ENCODE measurements at places on chromosomes 12 and 14. TPM values are rescaled to one million over a fixed set of nuclear protein-coding genes. Genes with fewer than 3 reads are reported as not detected.

The SDR9C7 gene
- total RNA-seq, result not detected

The CPM gene
- total RNA-seq, result 1.8 TPM

The NAA25 gene
- 31.0 TPM for total RNA-seq

The CFAP73 gene
- not detected for total RNA-seq

The RNU4-1 gene
- total RNA-seq, result 2,065 TPM

The SLCO1B1 gene
- total RNA-seq, result not detected

The CLECL1 gene
- 2.9 TPM for total RNA-seq

The SIX6 gene
- total RNA-seq, result not detected

The PSME2 gene
- total RNA-seq, result 167 TPM

The HOXC10 gene
- 0.30 TPM for total RNA-seq

DNA sequence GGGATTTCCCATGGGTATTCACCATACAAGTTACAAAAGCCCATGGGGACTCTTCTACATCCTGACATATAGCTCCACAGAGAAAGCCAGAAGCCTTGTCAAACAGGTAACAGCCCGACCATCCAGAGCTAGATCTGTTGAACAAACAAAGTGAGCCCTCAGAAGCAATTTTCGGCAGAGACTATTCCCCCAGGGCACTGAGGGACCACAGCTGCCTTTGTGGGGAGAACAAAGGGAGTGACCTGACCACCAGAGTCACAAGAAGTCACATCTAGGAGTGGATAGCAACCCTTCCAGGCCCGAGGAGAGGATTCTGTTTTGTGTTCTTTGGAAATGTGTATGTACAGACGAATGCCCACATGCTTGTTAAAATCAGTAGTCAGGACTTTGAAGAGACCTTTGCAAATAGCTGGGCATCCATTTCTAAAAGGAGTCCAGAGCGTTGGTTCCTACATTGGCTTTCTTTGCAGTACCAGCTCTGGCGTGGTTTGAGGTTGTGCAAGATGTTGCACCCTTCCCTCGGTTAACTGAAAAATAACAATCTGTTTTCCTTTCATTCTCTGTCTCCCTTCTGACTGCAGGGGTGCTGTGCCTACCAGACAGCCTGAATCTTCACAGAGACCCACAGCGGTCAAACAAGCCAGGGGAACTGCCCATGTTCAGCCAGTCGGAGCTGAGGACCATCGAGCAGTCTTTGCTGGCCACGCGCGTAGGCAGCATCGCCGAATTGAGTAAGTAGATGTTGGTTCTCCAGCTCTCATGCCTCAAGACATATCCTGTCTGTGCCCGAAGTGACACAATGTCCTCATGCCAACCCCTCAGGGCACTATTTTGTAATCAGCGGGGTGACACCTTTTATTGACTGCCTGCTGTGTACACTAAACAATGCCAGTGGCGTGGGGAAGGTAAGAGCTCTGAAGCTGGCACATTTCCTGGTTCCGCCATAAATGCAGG lies 165.4 kb upstream of the PWP1 start:
- no peak for DNase-seq

DNA sequence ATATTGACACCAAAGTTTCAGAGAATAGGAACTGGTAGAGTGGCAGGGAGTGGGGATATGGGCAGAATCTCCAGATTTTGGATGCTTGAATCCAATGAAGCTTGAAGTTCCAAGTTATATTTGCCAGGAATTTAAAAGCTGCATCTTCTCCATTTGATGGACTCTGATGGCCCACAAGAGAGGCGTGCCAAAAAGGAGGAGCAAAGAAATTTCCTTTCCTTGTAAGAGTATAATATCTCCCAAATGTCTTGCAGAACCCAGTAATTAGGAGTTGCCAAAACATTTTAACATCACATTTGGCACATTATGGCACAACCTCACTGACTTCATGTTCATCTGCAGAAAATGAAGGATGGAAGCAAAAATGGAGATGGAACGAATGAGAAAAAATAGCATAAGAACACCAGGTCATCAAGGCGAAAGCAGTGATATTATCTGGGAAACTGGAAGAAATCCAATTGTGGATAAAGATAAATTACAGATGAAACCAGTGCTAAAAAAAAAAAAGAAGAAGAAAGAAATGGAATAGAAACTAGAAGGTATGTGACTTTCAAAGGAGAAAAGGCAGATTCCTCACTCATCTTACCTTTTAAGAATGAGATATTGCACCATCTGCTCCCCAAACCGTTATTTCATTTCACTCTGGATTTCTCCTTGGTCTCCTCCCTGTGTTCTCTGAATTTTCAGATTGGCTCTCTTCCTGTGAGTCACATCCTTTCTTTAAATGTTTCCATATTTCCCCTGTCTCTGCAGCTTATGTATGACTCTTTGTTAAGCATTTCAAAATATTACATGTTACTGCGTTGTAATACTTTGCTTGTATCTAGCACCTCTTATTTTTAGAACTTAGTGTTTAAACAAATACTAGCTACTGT lies 13.5 kb upstream of the FLRT2 start:
- DNase-seq, result no peak

GRCh38 chr14:96662116-96662970 lies 134.8 kb upstream of the VRK1 start:
- DNase-seq, result no peak

- no peak for DNase-seq
Measured at GRCh38 chr14:61421212-61421923, 100.0 kb downstream of the PRKCH start.

GRCh38 chr14:23095196-23096108 lies at the start of gene C14orf119:
Gene C14orf119, plus strand, starts transcription at chr14:23095505. Its CDS starts 2,154 bp downstream, at chr14:23097659.
- DNase-seq, result peak; percentile 100

- DNase-seq, result no peak
Measured at GRCh38 chr14:28756884-28757570, 9.6 kb upstream of the FOXG1 start.

DNA sequence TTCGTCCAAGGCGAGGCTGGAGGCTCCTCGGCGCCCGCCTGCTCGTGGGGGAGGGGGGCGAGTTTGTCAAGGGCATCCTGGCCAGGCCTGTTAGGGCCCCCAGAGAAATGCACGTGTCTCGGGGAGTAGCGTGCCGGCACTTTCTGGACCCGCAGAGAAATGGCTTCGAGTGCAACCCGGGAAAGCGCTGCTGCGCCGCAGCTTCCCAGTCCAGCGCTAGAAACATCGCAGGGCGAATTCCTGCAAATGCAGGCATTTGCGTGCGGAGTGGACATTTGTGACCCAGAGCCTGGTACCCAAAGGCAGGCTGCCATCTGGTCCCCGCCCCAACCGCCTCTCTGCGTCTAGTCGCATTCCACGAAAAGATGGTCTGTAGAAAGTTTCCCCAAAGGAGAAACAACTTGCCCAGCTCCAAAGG lies 756 bp downstream of the LGR5 start:
- no peak for DNase-seq

- DNase-seq, result no peak
Measured at GRCh38 chr14:100017553-100017952, 47.7 kb upstream of the EVL start.

DNA sequence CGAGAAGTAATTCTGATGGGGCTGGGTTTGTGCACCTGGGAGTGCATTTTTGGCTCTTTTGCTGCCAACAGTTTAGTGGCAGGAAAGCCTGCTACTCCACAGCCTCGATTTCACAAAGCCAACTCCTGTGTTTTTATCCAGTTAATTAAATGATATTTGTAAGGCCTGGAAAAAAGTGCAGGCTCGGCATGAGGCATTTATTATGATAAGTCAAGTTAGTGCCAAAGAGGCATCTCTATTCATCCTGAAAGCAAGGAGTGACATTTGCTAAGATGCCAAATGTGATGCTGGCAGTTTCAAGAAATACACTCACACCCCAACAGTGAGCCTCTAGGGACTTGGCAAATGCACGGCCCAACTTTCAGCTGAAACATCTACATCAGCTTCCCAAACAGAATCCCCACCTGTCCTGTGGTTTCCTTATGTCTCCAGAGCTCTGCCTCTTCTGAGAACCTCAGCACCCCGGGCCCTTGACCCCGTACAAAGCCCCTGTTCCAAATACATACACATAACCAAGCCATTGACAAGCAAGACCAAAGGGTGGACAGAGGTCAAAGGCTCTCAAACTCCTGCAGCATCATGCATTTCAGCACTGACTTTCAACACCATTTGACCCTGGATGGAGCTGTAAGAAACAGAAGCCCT lies 955.1 kb upstream of the TMEM132C start:
- no peak for DNase-seq

GRCh38 chr14:64038841-64039542 lies 186.2 kb downstream of the SYNE2 start:
- no peak for DNase-seq

- DNase-seq, result no peak
Measured at GRCh38 chr14:37369425-37369824, 171.7 kb downstream of the MIPOL1 start.

DNA sequence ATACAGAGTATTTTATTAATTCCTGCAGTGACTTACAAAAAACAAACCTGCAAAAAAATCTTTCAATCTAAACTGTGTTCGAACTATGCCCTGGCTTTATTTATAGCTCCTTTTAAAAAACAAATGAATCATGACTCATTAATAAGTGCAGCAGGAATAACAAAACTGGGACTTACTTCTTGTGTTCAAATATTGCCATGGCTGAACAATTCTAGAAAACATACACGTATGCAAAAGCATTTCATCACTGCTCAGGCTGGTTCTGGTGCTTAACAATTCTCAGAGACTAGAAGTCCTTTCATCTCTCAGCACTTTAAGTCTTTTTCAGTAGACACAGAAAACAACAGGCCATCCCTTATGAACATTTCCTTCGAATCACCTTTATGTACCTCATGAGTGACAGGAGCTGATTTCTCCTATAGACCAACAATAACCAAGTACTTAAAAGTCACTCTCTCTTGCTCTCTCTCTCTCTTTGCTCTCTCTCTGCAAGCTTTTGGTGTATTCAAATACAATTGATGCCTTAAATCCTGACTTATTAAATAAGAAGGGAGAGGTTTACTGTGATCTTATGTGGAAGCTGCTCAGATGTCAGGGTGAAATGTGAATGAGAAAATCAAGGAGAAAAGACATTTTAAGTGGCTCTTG lies 268.8 kb downstream of the TTC8 start:
- no peak for DNase-seq

GRCh38 chr14:72023128-72024042 lies 91.2 kb downstream of the RGS6 start:
- DNase-seq, result no peak
